Mononuclear cell (primary cell): ENCODE measurements at places on chromosomes 1 and 21. TPM values are rescaled to one million over a fixed set of nuclear protein-coding genes. Genes with fewer than 3 reads are reported as not detected.

The ATP6V1G3 gene
- total RNA-seq, result not detected

The GJC2 gene
- 0.84 TPM for total RNA-seq

The GIPC2 gene
- total RNA-seq, result under 0.01 TPM

The PCNX2 gene
- 38.4 TPM for total RNA-seq

The FHAD1 gene
- total RNA-seq, result 0.10 TPM

The NHLH1 gene
- not detected for total RNA-seq
